Activated CD8-positive, alpha-beta memory T cell treated with anti-CD3 and anti-CD28 coated beads for 1 hour (primary cell): ENCODE measurements at places on chromosomes 12 and 14.

DNA sequence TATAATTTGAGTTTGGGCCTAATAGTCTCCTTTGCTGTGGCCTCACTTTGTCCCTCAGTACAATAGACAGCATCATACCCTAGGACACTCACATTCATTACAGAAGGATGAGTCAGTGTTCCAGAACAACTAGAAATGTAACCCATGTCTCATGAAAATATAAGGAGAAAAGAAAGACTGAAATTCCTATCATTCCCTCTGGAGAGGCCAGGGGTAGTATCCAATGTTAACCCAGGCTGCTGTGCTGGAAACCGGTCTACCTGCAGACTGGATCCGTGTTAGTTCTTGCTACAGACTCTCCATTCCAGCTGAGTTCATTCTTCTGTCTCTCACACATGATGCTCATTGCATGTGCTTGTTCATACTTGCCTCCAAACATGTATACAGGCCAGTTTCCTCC is 75.8 kb upstream of the HOXC13 start:
- no peak for DNase-seq

GRCh38 chr14:76186308-76187027 is 34.7 kb downstream of the GPATCH2L start:
- no peak for DNase-seq

GRCh38 chr12:113860059-113860820 is 105.9 kb downstream of the RBM19 start:
- DNase-seq: no peak

DNA sequence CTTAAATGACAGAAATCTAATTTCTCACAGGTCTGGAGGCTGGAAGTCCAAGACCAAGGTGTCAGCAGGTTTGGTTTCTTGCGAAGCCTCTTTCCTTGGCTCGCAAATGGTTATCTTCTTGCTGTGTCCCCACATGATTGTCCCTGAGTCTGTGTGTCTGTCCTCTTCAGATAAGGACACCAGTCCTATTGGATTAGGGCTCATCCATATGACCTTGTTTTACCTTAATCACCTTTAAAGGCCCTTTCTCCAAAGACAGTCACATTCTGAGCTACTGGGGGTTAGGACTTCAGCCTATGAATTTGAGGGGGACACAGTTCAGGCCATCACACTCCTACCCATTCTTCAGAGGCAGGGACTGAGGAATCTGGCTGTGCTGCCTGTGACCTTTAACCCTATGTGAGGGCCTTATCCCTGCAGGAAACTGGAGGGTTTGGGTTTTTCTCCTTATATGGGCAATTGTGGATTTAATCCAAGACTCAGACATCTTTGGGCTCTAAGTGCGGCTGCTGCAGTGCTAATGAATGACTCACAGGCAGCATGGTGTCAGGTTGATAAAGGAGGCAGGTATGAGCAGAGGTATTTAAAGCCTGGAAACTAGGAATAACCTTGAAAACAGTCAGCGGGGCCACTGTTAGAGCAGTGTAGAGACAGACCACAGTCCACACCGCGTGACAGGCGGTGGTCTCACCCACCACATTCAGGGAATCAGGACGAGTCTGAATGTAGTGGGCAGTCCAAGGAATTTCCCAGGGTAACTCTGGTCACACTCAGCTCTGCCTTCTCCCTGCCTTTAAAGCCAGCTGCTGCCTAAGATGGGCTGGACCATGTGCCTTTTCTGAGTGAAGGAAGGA is 10.2 kb downstream of the TPCN1 start:
- DNase-seq: no peak

DNA sequence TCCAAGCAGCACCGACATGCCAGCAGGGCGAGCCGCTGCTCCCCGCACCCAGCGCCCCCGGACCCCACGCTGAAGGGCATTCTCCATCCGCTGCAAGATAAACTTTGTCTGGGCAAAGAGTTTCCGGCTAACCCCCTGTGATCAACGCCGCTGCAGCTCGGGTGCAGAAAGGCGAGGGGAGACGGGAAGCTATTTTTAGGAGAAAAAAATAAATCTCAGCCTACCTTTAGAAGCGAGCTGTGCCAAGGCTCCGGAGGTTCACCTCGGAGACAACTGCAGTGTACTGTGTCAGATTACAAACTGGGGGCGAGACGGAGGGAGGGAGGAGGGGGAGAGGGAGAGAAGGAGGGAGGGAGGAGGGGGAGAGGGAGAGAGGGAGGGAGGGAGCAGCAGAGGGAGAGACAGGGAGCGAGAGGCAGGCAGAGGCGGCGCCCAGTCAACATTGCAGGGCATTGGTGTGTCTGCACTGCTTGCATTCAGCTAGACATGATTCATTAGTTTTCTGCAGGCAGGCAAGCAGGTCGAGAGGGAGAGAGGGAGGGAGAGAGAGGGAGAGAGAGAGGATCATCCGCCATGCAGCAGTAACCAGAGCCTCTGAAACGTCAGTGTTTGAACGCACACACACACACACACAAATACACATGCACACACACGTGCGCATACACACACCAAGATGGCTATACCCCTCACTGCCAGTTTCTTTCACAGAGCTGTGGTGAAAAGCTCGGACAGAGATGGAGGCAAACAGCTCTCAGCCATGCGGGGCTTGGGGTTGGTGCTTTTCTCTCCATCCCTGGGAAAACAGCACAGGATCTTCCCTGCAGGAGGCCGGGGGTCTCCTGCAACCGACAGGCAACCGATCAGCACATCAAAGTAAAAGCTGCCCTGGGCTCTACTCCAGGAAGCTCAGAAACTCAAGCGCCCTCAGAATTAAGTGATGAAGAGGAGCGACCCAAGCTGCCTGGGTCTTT is at the start of gene RIMBP2:
TSS of gene RIMBP2 (minus strand) at position 302 of the 971 bp plus-strand sequence. CDS start 237,286 bp downstream, outside the sequence.
- DNase-seq: no peak

- no peak for DNase-seq
Observed at GRCh38 chr12:72610854-72611358, 338.7 kb downstream of the TRHDE start.

DNA sequence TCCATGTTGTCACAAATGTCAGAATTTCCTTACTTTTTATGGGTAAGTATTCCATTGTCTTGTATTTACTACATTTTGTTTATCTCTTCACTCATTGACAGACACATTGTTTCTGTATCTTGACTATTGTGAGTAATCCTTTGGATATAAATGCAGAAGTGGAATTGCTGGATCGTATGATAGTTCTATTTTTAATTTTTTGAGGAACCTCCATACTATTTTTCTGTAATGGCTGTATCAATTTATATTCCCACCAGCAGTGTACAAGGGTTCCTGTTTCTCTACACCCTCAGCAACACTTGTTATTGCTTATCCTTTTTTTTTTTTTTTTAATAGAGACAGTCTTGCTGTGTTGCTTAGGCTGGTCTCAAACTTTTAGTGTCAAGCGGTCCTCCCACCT is 3.5 kb upstream of the KICS2 start:
- no peak for DNase-seq

- DNase-seq: no peak
Observed at GRCh38 chr12:106861984-106862916, 87.8 kb downstream of the RIC8B start.

- no peak for DNase-seq
Observed at GRCh38 chr14:72254202-72254936, 322.1 kb downstream of the RGS6 start.

DNA sequence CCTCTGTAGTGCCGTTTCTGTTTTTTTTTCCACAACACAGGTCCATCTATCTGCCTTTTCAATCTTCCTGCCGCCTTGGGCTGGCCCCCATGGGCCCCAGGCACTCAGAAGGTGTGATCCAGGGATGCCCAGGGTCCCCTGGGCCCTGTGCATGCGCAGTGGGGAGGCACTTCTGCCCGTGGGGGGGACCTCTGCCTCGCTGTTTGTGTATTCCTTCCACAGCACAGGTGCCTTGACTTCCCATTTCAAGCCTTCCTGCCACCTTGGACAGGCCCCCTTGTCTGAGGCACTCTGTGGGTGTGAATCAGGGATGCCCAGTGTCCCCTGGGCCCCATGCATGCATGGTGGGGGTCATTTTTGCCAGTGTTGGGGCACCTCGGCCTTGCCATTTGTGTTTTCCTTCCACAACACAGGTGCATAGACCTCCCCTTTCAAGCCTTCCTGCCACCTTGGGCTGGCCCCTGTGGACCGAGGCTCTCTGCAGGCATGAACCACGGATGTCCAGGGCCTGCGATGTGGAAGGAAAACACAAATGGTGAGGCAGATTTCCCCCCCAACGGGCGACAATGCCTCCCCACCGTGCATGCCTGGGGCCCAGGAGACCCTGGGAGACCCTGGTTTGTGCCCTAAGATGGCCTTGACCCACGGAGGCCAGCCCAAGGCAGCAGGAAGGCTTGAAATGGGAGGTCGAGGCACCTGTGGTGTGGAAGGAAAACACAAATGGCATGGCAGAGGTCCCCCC is 366.5 kb downstream of the ALG10 start:
- no peak for DNase-seq

GRCh38 chr12:52089491-52089890 is 10.0 kb downstream of the SMIM41 start:
- no peak for DNase-seq

- DNase-seq: no peak
Observed at GRCh38 chr12:91065396-91065795, 7.6 kb upstream of the KERA start.

- DNase-seq: no peak
Observed at GRCh38 chr12:10385166-10385613, 4.7 kb downstream of the KLRK1 start.

GRCh38 chr14:100849115-100849781 is 23.3 kb downstream of the MEG3 start:
- no peak for DNase-seq

DNA sequence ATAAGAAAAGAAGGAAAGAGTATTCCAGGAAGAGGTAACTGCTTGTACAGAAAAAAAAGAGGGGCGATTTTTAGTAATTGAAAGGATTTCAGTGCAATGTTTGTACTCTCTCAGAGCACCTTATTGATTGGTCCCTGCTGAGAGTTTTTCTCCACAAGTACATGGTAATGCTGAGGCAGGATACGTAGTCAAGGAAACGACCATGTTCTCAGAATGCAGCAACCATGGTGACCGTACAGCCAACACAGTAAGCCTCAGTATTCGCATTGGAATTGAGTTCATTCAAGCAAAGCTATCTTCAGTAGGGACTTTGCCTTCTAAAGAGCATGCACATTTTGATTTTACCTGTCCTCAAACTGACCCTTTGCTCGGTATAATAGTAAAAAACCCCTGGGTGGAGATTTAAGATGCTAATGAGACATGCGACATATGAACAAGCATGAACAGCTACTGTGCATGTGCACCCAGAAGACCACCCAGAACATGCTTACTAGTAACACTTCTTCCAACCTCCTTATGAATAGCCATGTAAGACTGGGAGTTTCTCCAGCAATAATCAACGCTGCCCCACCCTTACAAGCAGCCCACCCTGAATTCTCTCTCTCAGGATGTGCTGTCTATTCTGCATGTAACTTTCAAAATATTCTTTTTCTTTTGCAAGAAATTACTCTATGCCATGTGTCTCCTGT is 6.2 kb upstream of the SLC41A2 start:
- no peak for DNase-seq

DNA sequence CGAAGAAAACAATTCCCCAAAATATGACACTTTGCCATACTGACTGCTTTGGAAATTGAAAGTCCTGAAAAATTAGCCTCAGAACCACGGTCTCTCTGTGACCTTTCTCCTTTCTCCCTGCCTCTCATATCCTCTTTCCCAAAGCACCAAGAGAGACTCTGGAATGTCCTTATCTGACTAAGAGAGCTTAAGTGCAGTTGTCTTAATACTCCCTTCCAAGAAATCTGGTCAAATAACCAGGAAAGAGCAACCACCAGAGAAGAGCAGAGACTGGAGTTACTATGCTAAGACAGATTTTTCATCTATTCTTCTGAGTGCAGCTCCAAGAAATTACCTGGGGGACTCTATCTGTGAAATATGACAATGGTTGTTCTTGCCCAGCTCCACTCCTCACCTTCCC is 10.5 kb upstream of the BTG1 start:
- DNase-seq: no peak

DNA sequence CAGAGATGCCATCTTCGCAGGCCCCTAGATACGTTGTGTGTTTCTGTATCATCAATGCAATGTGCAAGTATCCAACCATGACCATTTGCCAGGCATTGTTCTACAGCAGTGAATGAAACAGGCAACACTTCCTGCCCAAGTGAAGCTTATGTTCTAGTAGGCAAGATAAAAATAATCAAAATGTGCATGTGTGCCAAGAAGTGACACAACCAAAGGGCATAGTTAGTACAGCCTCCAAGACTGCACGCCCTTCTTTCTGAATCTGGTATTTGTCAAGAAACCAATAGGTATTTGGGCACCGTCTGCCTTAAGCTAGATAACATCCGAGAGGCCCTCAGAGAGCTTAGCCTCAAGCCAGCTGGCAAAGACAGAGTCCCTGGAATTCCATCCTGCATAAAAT is 152.0 kb downstream of the TMEM132C start:
- no peak for DNase-seq

DNA sequence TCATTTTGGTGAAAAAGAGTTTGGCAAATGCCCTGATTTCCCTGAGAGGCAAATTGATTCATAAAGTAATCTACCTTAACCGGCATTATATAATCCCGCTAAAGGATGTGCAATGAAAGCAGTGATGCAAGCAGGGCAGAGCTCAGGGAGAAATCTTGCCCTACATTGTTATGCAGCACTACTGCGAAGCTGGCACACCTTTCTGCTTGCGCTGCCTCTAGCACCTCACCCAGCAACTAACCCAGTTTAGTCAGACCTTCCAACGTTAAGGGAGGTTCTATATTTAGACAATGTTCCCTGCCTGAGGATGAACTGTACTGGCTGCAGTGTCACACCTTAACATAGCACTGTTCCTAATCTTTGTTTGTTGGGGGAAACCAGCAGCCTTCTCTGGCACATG is 60.8 kb upstream of the CCDC196 start:
- no peak for DNase-seq

- DNase-seq: no peak
Observed at GRCh38 chr12:6536894-6537579, 2.7 kb downstream of the GAPDH start.

GRCh38 chr12:54196396-54196795 is 7.6 kb upstream of the SMUG1 start:
- no peak for DNase-seq

GRCh38 chr14:54109521-54110120 is 153.0 kb upstream of the BMP4 start:
- DNase-seq: no peak

DNA sequence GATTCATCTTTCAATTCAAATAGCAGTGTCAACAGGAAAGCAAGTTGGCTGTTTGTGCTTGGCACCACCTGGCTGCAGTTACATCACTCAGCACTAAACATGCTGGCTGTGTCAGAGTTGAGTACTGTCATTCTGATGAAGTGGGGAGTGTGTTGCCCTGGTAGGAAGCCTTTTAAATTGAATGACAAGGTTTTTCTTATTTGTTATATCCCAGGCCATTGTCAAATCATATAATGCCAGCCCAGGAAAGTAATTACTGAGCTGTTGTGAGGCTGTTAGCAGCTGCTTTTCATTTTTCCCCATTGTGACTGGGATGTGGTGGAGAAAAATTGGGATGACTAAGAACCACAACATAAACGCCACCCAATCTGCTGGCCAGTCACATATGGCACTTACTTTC is 106.5 kb upstream of the PRKD1 start:
- DNase-seq: no peak

GRCh38 chr12:99915251-99916082 is 69.3 kb downstream of the ANKS1B start:
- DNase-seq: no peak

GRCh38 chr14:105182296-105183020 is 1.3 kb upstream of the NUDT14 start:
- no peak for DNase-seq

- no peak for DNase-seq
Observed at GRCh38 chr12:116399055-116399454, 121.6 kb upstream of the MED13L start.
